ENCODE measurements at places on chromosomes 1 and 21. TPM values are rescaled to one million over a fixed set of nuclear protein-coding genes. Genes with fewer than 3 reads are reported as not detected.

The C1orf52 gene
- 14.6 TPM for total RNA-seq

The HSD11B1 gene
- total RNA-seq, result 6.8 TPM

The CTSS gene
- total RNA-seq, result 12.4 TPM

The PPIAL4G gene
- not detected for total RNA-seq

The UCK2 gene
- total RNA-seq, result 142 TPM

The ENAH gene
- total RNA-seq, result 140 TPM

The S100A2 gene
- 0.85 TPM for total RNA-seq

The TMEM200B gene
- 5.2 TPM for total RNA-seq

The TRIM17 gene
- total RNA-seq, result under 0.01 TPM

The PLEKHA6 gene
- under 0.01 TPM for total RNA-seq

The HRNR gene
- total RNA-seq, result not detected

The TMEM240 gene
- 1.5 TPM for total RNA-seq

The AMPD1 gene
- not detected for total RNA-seq

The UBXN10 gene
- under 0.01 TPM for total RNA-seq

The HUNK gene
- total RNA-seq, result not detected

The OPRD1 gene
- total RNA-seq, result not detected

The APOBEC4 gene
- not detected for total RNA-seq

The SLAMF6 gene
- total RNA-seq, result not detected

The AKR7A3 gene
- total RNA-seq, result 0.28 TPM

The RXFP4 gene
- total RNA-seq, result under 0.01 TPM

The CHI3L1 gene
- 5.4 TPM for total RNA-seq

The LRRC38 gene
- 0.28 TPM for total RNA-seq

The E2F2 gene
- under 0.01 TPM for total RNA-seq

The EDN2 gene
- 0.28 TPM for total RNA-seq

The GNG4 gene
- total RNA-seq, result under 0.01 TPM

The MFAP2 gene
- total RNA-seq, result 4.6 TPM

The CRTC2 gene
- total RNA-seq, result 1.9 TPM

The SPRR2A gene
- not detected for total RNA-seq

The GPA33 gene
- not detected for total RNA-seq

The IL19 gene
- not detected for total RNA-seq

The LCE3D gene
- not detected for total RNA-seq

The NPR1 gene
- total RNA-seq, result 0.85 TPM

The CLCN6 gene
- total RNA-seq, result 5.0 TPM

The MPL gene
- total RNA-seq, result not detected

The KRTAP6-3 gene
- not detected for total RNA-seq

The IL12RB2 gene
- total RNA-seq, result not detected

The CXADR gene
- 1.7 TPM for total RNA-seq

The PLD5 gene
- total RNA-seq, result not detected

The RIPK4 gene
- total RNA-seq, result 0.38 TPM

The LAMB3 gene
- total RNA-seq, result 11.3 TPM

The OR2L2 gene
- not detected for total RNA-seq

The SPRTN gene
- 15.7 TPM for total RNA-seq

The AMY2B gene
- 1.5 TPM for total RNA-seq

The TIE1 gene
- total RNA-seq, result 6.3 TPM

The CLCNKB gene
- under 0.01 TPM for total RNA-seq

The KRTAP19-5 gene
- not detected for total RNA-seq

The NBPF20 gene
- total RNA-seq, result 2.3 TPM

The MUTYH gene
- 10.7 TPM for total RNA-seq

The AQP10 gene
- 0.19 TPM for total RNA-seq

The VAV3 gene
- total RNA-seq, result 0.38 TPM

The C8A gene
- total RNA-seq, result not detected

The SPEN gene
- total RNA-seq, result 17.8 TPM

The CDC14A gene
- 2.7 TPM for total RNA-seq

The KCNH1 gene
- total RNA-seq, result 0.19 TPM

The FABP3 gene
- 2.7 TPM for total RNA-seq

The CSF3R gene
- not detected for total RNA-seq

The SLC35F3 gene
- total RNA-seq, result not detected

The BTF3L4 gene
- 63.6 TPM for total RNA-seq

Data from regular cardiac myocyte (primary cell).